ENCODE measurements at places on chromosomes 5 and 9.

DNA sequence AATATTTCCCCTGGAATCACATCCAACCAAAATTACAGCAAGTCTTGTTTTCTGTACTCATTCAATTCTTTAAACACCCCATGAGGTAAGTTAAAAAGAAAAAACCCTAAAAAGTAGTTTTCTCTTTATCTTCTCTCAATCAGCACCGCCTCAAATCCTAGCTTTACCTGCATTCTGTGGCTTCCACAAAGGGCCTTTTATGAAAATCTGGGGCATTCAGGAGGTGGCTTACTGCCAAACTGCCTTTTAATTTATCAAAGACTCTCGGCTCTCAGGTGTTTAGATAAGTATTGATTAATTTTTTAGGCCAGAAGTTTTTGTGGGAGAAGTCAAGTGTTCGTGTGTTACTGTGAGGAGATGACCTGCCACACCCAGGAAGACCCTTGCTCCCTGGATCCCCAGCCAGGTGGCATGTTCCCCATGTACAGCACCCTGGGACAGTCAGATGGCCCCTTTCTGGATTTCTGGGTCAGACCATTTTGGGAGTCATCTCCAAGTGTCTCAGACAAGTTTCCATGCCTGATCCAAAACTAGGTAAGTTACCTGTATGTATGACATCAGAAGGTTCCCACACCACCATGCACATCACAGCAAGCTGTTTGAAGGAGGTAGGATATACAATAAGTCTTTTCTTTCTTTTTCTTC, 6.2 kb upstream of the TMEM171 start:
- no peak for DNase-seq

GRCh38 chr5:166369346-166369745, 1922.1 kb upstream of the WWC1 start:
- no peak for DNase-seq

DNA sequence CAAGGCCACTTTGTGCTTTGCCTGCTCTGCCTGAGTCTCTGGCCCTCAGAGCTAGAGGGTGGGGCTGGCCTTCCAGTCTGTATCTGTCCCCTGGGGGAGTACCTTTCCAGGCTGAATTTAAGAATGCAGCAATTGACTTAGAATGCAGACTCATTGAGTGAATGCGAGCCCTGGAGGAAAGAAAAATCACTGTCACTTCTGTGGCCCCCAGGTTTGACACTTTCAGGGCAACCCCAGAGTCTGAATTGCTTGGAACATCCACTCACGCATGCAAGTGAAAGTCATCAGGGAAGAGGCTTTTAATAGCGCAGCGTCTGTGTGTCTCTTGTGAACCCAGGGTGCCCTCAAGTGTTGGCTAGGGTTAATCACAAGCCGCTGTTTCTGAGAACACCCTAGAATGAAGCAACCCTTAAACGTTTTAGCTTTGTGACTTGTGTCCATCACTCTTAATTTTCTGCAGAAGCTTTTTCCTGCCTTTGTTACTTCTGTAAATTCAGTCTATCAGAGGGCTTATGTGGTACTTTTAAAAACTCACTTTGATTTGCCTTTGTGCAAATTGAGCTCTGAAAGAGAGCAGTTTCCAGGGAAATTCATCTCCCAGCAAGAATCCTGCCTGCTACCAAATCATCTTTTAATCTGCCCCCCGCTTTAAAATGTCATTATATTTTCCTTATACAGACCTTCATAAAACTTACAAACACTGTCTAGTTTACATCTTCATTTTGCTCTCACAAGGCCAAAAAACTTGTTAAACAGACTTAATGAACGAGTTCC, 146.8 kb upstream of the IQGAP2 start:
- DNase-seq, result peak; percentile 37

DNA sequence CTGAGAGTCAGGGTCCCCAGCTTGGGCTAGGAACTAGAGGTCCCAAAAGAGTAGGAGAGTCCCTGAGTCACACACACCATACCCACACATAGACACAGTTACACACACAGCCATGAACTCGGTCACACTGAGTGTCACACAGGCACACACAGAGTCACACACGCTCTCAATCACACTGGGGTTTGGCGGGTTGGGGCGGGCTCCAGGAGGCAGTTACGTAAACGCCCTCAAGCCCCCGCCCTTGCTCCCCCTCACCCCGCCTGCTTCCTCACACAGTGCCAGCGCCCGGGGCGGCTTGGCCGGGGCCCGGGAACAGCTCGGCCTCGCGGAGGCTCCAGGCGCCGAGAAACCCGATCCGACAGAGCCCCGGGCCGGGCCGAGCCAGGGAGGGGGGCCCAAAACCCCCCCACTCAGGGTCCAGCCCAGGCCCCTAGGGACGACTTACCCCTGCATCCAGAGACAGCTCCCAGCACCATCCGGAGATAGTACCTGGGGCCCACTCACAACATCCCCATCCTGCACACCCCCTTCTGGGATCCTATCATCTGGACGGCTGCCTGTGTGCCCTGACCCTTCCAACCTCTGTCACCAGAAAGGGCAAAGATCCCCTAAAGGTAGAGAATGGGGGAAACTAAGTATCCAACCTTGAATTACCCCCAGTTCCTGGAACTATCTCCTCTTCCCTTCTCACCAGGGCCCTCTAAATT, 3.5 kb upstream of the CNTFR start:
- DNase-seq, result no peak

DNA sequence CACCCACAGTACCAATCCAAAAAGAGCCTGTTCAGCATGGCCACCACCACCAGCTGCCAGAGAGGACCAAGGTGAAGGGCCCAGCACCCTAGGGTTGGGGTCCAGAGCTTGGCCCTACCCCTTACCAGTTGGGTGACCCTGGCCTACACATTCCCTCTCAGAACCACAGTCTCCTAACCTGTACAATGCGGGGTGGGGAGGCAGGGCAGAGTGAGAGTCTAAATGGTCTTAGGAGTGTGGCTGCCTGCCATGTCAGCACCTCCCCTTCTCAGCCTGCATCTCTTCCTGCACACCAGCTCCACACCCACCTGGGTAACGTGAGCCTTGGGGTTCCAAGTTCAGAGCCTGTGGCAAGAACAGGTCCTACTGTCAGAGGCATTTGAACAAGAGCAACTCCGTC, 92.2 kb downstream of the C5orf15 start:
- no peak for DNase-seq

GRCh38 chr5:175765858-175766257, 105.5 kb upstream of the CPLX2 start:
- no peak for DNase-seq

DNA sequence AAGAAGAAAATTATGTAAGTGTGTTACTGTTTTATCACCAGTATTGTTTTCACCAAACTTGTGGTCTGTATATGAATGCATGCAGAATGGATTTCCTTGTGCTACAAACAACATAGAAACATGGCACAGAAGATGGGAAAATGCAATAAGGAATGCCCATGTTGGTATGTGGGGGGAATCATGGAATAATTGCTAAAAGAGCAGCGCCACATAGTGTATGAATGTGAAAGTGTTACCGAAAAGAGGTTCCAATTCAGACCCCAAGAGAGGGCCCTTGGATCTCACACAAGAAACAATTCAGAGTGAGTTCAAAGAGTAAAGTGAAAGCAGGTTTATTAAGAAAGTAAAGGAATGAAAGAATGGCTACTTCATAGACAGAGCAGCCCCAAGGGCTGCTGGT, 26.4 kb upstream of the TYRP1 start:
- no peak for DNase-seq

DNA sequence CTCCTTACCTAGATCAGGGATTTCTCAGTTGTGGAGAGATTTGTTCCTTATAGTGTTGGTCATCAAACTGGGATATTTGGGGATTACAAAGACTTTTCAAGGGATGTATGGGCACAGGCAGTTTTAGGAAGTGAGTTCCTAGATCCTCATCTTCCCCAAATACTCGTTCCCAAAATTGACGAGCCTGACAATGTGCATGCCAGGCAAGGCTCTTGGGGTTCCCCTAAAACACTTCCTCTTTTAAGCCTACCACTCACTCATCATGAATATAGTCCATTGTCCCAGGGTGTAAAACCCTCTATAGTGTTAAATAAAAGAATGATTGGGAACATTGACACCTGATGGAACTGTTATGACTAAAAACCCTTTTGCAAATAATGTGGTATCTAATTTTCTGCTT, 26.4 kb downstream of the PDCD1LG2 start:
- DNase-seq, result no peak

- peak; percentile 63 for DNase-seq
Observed at GRCh38 chr9:76926324-76926741, 20.4 kb upstream of the PRUNE2 start.

DNA sequence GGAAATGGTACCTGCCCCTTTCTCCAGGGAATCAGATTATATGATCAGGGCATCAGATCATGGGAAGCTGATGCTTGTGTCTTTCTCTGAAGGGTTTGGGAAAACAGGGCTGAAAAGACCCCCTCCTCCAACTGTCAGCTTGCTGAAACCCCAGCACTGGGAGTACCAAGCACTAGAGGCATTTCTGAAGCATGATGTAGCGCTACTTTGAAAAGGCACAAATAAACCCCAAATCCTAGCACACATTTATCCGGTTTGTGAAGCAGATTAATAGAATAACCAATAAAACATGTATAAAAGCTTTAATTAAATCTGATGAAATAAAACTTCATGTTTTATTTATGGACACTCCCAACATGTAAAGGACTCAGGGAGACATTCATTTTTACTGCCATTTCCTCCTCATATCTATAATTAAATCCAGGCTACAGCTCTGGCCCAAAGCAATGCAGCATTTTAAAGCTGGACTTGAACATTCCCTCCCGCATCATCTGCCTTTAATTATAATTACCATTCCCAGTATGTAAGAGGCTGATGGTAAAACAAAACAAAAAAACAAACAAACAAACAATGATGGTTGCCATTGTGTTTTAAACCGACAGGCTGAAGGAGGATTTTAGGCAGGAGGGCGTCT, 298.2 kb upstream of the RFX3 start:
- DNase-seq, result no peak

DNA sequence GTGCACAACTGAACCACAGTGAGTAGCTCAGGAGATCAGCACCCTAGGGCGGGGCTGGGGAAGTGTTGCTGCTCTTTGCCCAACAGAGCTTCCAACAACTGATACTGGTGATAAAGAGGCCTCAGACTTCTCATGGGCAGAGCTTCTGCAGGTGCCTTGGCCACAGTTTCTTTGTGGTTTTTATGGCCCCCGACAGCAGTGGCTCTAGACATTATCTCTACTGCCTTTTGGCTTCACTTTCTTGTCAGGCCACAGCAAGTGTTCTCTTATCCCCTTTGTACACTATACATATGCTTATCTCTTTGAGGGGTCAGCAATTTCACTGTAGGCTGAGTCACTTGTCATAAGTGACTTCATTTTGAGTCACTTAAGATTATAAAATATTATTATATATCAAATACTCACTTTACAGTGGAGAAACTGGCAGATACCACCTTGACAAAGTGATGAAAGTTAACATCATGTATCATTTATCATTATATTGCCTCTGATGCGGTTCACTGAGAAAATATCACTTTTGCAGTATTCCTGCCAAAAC, 90.9 kb upstream of the COX7C start:
- no peak for DNase-seq

DNA sequence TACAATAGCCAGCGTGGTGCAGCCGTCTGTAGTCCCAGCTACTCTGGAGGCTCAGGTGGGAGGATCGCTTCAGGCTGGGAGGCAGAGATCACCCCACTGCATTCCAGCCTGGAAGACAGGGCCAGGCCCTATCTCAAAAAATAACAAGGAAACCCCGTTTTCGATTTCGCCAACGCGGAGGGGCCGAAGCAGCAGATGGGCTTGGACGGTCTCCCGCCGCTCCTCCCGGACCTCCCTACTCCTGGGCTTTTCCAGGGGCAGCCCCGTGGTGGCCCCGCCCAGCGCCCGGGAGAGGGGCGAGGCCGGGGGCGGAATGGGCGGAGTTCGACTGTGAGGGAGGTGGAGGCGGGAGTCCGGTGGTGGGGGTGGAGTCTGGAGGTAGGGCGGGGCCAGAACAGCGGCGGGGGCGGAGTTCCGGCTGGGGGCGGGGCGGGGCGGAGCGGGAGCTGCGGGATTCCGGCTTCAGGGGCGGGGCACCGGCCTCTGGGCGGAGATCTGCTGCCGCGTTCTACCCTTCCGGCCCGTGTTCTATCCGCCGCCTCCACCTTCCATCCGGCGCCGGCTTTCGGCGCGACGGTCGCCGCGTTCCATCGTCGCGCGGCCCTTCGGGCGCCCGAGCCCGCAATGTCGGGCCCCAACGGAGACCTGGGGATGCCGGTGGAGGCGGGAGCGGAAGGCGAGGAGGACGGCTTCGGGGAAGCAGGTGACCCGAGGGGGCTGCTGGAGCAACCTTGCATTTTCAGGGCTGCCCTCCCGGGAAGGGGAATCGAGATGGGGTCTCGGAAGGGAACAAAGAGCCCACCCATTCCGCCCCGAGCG, at the start of gene BBLN:
TSS of gene BBLN (plus strand) at position 482 of the 819 bp plus-strand sequence. CDS start at position 625, 143 bp downstream.
- DNase-seq, result peak; percentile 88

DNA sequence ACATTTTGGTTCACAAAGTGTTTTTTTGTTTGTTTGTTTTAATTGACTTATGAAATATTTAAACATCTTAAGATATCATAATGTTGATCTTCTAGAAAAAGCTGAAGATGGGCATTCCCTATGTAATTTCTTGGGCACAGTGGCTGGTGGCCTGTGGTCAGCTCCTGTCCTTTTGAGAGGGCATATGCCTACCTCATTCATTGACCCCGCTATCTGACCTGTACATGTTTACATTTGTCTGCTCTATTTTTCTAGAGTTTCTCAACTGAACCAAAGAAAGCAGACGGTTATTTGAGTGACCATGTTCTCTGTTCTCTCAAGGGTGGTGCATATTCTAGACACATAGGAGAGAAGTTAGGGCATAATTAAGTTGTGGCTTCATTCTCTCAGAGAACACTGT, 5.3 kb downstream of the SGCD start:
- DNase-seq, result no peak

DNA sequence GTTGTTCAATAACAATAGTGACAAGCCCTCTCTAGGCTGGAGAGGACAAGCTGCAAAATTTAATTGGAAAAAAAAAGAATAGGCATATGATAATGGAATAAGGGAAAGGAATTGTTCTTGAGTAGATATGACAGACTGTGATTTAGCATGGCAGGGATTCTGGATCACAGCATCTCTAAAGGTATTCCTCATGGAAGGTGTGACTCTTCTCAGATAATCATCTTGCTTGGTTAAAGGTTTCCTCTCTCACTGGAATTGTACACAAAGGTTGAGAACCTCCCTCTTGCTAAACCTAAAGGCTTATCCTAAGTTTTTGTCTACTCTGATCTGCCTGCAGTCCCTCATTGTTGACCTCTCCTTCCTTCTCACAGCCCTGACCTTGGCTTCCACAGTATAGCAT, 31.6 kb downstream of the ELOVL7 start:
- DNase-seq, result no peak

DNA sequence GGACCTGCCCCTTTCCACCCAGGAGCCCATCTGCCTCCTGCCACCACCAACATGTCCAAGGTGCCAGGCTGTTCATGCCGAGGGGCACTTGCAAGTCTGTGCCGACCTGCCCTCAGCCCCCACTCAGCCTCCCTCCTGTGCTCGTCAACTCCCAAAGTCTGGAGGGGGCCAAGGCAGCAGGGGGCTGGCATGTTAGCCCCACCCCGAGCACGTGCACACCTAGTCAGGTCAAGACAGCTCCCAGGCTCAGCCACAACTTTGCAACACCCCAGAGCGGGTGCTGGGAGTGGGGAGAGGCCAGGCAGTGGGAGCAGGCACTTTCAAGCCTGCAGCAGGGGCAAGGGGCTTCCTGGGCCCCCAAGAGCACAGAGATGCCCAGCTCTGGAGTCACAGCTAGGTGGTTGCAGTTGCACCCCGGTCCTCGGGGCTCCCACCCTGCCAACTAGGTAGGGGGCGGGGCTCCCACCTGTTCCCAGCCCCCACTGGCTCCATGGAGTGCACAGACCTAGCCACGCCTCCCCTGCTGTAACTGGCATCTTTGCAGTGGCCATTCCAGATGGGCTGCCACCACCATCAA, 272.5 kb downstream of the CETN3 start:
- DNase-seq, result no peak

GRCh38 chr5:57549566-57549965, 67.0 kb upstream of the ACTBL2 start:
- DNase-seq, result no peak

All from amniotic stem cell (primary cell).